Pulmonary artery endothelial cell (primary cell): ENCODE measurements at places on chromosomes 2 and 18. TPM values are rescaled to one million over a fixed set of nuclear protein-coding genes. Genes with fewer than 3 reads are reported as not detected.

GRCh38 chr18:27899893-27900292, 277.0 kb downstream of the CDH2 start:
- no peak for DNase-seq

DNA sequence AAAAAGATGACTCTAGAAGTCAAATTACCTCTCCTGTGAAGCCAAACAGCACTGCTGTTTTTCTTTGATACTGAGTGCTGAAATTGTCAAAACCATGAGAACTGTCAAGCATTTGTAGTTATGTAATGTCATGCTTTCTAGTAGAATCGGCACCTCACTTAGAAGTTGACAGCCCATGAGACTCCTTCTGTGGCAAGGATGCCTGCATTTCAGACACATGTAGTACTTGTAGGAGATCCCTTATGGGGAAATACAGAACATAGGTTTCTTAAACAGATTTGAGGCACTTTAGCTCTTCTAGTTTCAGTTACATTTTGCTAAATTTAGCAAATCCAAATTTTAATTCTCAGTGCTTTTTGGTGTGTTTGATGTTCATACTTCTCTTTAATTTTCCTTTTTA, 15.7 kb downstream of the ZNF407 start:
- no peak for DNase-seq

DNA sequence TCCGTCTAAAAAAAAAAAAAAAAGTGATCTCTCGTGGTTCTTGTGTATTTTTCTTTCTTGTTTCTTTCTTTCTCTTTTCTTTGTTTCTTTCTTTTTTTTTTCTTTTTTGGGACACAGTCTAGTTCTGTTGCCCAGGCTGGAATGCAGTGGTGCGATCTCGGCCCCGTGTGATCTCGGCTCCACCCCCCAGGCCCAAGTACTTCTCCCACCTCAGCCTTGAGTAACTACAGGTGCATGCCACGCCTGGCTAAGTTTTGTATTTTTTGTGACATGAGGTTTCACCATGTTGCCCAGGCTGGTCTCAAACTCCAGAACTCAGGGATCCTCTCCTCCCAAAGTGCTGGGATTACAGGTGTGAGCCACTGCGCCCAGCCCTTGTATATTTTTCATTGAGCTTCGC, 91.4 kb downstream of the TMEM237 start:
- DNase-seq = no peak

- DNase-seq = no peak
Measured at GRCh38 chr2:42640261-42640660, 71.8 kb downstream of the MTA3 start.

DNA sequence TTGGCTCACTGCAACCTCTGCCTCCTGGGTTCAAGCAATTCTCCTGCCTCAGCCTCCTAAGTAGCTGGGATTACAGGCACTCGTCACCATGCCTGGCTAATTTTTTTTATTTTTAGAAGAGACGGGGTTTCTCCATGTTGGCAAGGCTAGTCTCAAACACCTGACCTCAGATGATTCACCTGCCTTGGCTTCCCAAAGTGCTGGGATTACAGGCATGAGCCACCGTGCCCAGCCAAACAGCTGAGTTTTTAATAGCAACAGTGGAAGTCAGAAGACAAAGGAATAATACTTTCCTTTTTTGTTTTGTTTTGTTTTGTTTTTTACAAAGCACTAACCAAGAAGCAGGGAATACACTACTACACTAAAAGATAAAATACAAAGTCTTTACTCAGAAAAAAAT, 16.9 kb downstream of the GPR75 start:
- no peak for DNase-seq

DNA sequence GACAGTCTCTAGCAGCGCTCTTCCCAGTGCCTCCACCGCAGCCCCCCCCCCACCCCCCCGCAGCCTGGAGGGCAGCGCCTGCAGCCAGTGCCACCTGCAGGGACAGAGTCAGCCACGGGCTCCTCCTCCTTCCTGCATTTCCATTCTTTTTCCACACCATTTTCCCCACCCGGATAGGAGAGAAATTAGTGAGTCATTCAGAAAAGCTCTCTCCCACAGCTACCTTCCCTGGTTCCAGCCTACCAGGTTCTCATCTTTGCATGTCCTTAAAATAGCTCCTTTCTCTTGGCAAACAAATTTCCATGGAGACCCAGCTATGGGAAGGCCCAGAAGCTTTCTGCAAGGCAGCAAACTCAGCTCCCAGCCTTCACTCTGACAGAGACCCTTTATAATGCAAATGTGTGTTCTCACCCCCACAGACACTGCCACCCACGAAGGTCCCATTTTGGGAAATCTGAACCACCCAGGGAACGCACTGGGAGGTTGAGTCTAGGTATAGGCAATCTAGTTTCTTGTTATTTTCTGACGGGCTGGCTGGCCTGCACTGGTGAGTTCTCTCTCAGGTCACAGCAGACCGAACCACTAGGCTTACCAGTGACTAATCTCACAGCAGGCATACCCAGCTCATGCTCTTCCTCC, 41.8 kb upstream of the ATG16L1 start:
- no peak for DNase-seq

DNA sequence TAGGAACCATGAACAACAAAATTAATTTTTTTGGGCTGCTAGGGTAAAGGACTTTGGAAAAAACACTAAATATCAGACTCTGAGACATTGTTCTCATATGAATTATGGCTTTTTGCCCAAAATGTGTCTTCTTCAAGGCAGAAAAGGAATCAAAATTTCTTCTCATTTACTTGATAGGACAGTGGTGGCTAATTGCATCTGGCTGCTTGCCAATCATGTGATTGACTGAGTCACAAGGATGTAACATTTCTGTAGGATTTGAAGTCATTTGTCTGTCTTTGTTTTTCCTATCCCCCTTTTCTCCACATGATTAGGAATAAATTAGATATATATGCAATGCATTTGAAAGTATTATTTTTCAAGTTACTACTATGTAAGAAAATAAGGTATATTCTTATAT, 130.2 kb downstream of the SLC4A10 start:
- DNase-seq = no peak

GRCh38 chr2:223613017-223613950, 11.1 kb upstream of the SCG2 start:
- DNase-seq = peak; percentile 80

DNA sequence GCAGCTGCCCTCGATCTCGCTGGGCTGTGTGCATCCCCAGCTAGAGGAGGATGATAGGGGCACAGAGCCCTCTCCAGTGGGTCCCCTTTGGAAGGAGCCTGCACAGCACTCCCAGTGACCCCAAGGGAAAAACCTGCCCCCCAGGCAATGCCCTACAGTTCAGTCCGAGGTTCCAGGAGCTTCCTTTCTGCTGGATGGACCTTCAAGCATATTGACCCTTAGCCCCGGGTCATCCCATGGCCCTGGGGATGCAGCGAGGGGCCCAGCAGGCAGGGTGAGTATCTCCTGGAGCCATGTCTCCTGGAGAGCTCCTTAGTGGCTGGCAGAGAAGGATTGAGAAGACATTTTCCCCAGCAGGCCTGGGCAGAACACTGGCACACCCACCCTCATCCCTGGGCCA, 45.4 kb upstream of the CTDP1 start:
- no peak for DNase-seq

The ZNF521 gene
- 55.6 and 64.3 TPM in 2 replicates for total RNA-seq

The SULT1C4 gene
- total RNA-seq = 4.8 and 7.0 TPM in 2 replicates

The RAB27B gene
- 0.11 and 0.13 TPM in 2 replicates for total RNA-seq
